ENCODE measurements at places on chromosomes 2 and 18.
A peak's percentile ranks its signal among the peaks of the same experiment; 100 is the strongest.

DNA sequence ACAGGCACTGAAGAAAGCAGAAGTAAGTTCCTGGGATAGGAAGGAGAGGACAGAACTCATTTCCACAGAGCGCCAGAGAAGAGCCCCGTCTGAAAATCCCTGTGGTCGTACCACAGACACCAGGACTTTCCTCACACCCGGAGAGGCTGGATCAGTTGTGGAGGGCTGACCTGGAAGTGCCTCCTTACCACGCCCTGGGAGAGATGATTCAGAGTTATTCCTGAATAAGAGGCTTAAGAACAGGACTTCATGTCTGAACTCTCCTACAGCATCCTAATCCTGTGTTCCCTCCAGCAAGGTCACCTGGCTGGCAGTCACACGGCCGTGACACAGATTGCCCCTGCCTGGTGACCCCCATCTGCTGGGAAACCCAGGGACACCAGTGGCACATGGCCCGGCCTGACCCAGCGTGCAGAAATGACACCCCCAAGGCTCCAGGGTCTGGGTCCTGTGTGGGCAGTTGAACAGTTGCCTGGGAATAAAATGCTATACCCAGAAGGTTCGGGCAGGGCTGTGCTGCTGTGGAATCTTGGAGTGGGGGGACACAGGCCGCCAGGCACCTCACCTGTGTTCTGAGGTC is 105.9 kb downstream of the PXDN start:
- no peak for DNase-seq

GRCh38 chr18:76524477-76524876 is 29.4 kb upstream of the ZNF516 start:
- DNase-seq, result no peak

DNA sequence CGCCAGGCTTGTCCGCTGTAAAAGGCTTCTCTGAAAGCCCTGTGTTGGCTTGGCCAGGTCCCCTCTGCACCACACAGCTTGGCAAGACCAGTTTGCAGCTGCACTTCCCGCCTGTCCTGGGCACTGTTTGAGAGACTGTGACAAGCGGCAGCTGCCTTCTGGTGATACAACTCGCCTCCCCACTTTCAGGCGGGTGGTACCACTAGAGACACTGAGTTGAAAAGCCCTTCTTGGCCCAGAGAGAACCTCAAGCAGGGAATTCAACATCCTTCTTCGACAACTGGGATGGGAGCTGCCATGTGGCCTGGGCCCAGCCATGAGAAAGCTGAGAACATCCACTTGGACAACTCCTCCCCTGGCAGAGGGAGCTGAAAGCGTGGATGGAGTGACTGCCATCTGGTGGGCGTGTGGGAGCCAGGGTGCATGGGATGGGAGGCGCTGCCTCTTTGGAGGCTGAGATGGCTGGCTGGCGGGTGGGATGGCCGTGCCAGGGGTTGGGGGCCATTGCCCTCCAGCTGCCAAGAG is 125.5 kb upstream of the REV1 start:
- no peak for DNase-seq

DNA sequence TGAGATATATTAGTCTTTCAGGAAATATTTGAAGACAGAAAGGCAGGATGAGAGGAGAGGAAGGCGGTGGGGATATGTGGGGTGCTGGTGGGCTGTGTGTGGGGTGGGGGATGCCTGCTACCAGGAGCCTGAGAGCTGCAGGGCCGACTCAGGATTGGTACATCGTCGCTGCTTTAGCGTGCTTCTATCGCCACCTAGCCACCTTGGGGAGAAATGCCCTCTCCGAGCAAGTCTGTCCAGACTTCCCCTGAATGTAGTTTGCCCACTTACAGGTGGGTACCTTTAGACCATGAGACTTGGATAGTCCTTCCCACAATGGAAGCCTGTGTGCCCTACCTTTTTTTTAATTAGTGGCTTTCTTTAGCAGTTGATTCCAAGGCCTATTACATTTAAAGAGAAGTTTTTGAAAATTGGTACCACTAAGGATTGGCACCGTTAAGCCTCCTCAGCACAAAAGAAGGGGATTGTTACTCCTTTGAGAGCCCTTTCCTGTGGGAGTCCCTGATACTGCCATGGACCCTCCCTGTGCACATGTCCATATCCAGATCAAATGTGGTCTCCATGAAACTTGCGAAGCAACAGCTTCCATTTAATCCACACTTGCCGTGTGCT is 114.1 kb upstream of the NDUFV2 start:
- DNase-seq, result peak; percentile 18

GRCh38 chr2:196783431-196784094 is 15.9 kb downstream of the GTF3C3 start:
- peak; percentile 51 for DNase-seq

DNA sequence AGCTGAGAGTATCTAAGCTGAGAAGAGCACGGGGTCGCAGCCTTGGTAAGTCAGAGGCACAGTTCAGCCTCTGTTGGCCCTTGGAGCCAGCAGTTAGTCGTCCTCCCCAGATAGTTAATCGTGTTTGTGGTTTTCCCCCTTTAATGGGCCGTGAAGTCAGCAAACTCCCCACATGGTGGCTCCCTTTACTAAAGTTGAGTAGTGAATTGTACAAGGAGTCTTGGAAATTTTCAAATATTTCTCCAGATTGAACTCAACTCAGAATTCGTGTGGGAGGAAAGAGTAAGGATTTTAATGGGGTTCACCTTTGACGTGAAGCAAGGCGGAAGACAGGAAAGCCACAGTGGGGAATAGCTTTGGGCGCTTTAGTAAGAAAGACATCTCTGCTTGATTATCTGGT is 2.4 kb upstream of the ADCYAP1 start:
- no peak for DNase-seq

DNA sequence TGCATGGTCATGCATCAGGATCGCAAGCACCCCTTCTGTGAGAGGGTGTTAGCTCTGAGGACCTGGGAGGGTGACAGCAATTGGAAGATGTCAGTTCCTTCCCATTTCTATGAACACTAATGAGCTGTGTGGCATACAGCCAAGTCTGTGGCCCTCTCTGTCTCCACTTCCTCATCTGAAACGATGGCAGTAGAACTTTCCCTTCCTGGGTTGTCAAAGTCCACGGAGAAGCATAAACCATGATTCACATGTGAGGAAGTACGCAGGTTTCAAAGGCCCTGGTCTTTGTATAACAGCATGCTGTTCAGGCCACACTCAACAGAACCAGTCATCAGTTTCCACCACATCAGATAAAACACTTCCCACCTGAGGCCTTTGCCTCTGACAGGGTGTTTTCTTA is 167.4 kb upstream of the RAB6C start:
- DNase-seq, result peak; percentile 10

DNA sequence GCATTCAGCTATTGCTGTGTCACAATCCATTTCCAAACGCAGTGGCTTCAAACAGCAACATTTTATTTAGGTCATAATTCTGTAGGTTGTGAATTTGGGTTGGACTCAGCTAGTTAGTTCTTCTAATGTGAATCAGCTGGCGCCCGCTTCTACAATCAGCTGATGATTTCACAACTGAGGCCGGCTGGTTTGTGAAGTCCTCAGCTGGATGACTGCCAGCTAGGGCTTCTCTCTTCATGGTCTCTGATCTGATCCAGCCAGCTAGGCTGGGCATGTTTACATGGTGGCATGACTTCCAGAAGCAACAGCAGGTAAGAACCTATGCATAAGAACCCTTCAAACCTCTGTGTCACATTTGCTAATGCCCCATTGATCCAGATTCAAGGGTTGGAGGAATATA is 172.0 kb downstream of the SLC4A10 start:
- no peak for DNase-seq

GRCh38 chr2:10271509-10271908 is 31.2 kb upstream of the HPCAL1 start:
- no peak for DNase-seq

DNA sequence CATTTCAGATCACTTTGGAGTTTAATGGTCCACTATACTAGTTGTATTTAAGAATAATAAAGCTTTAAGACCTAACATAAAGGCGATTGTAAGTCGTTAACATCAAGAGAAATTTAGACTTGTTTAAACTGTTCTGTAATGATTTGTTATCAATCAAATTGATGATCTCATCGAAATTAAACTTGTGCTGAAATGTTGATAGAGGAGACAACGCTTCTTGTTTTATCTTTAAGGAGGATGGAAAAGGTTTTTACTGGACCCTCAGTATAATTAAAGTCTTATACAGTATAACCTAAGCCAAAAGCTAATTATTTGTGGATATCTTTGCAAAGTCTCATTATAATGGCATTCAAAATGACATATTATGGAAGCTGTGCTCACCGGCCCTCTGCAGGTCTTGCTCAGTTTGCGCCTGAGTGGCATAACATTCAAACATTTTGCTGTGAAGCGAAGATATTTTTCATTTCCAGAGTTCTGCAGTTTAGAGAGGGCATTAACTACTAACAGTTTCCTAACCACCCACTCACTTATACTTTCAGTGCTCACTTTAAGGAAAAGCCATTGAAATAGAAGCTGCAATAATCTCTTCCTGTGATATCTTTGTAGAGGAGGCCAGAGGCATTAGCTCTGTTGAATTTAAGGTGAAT is 1.4 kb upstream of the SERTAD2 start:
- DNase-seq, result peak; percentile 54

GRCh38 chr2:164625378-164625971 is 4.2 kb upstream of the GRB14 start:
- no peak for DNase-seq

- DNase-seq, result no peak
Measured at GRCh38 chr2:234165421-234165820, 114.9 kb downstream of the SPP2 start.

- DNase-seq, result no peak
Measured at GRCh38 chr18:25345081-25345866, 6.7 kb downstream of the ZNF521 start.

- DNase-seq, result no peak
Measured at GRCh38 chr2:202035089-202035940, 1.7 kb downstream of the FZD7 start.

DNA sequence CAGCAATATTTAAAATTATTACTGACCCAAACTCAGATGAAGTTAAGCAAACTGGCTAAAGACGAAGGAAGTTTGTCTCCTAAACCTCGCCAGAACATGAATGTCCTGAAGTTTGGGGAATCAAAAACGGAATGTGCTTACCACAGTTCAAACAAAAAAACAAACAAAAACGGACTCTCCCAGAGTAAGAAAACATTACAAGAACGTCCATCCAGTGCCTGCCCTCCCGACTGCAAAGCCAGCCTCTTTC is 1.1 kb downstream of the KANSL1L start:
- no peak for DNase-seq

DNA sequence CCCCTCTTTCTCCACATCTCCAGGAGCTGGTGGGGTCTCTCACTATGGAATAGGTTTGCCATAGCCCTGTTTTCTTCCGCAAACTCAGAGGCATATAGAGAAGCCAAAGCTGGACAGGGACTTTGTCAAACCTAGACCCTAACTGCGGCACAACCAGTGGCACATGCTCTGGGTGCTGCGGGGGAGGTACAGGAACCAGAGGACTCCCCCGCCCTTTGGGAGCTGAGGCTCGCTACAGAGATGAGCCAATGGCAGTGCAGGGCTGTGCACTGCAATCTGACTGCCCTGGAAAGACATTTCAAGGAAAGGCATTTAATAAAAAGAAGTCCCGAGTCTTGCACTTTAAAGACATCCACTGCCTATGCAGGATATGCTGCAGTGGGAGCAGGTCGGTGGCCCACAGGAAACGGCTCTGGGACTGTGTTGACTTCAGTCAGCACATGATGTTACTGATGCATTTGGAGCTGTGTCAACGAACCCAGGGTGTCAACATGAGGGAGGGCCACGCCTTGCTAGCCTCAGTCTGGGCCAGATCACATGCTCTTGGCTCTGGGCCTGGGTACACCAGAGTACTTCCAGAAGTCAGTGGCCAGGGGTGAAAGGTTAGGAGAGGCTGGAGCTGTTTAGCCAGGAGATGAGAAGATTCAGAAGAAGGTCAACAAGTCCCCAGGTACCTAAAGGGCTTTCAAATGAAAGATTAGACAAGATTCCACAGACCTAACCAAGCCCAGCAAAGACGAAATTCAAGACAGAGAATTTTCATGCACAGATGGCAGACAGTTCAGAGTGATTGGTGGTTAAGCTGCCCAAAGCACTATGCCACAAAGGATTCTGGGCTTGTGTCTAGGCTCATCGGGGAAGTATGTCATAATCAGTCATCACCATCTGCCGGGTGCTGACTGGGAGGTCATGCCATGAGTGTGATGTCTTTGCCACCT is 8.2 kb downstream of the SLC35F6 start:
- DNase-seq, result no peak

DNA sequence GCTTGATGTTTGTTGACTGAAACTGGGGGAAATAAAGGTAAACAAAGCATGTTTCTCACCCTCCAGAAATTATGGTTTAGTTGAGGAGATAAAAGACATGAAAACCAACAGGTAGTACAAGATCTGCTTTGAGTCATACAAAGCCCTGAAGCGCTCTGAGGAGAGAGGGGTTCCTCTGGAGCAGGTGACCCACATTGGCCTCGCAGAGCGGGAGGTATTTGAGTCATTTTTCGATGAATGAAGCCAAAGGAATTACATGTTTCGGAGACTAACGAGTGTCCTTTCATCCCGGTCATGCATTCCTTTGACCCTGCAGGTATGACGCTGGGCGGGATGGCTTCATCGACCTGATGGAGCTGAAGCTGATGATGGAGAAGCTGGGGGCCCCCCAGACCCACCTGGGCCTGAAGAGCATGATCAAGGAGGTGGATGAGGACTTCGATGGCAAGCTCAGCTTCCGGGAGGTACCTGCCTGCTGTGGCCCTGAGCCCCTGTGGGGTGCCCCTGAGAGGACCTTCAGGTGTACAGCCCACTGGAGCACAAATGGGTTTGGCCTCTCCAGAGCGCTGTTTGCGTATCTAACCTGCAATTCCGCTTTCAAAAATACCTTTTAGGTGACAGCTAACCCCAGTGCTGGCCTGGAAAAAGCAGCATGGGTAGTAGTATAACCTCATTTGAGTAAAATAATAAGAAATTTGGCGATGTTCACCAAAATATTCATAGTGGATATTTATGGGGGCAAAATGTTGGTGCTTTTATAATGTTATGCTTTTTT is 29.3 kb downstream of the EFHD1 start:
- DNase-seq, result no peak
